ENCODE measurements at places on chromosomes 5 and 9.
A peak's percentile ranks its signal among the peaks of the same experiment; 100 is the strongest.

DNA sequence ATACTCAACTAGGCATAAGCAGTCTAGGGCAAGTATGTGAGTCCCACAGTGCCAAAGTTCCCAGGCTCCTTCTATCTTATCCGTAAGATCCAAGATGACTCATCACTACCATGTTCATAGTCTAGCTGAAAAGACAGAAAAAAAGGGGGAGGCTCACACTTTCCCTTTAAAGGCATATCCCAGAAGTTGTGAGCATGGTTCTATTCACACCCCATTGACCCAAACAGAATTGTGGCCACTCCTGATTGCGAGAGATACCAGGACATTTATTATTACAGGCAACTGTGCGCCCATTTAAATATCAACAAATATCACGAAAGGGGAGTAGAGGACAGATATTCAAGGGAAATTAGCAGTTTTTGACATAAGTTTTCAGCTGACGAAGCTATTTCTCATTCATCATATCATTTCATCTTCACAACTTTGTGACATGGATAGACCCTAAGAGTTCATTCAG lies 8.1 kb upstream of the PFDN1 start:
- DNase-seq = no peak

- no peak for DNase-seq
These were observed 15.0 kb upstream of the NEURL1B start for GRCh38 chr5:172626031-172626581.

GRCh38 chr9:130053504-130054324 lies at the start of gene GPR107:
Gene GPR107 (plus strand): TSS chr9:130053906. CDS start chr9:130053933, 27 bp downstream.
- DNase-seq = peak; percentile 74

- no peak for DNase-seq
These were observed 513.6 kb downstream of the SLCO4C1 start for GRCh38 chr5:101782352-101783103.

GRCh38 chr5:43017428-43017815 lies 22.7 kb downstream of the ANXA2R start:
- no peak for DNase-seq

DNA sequence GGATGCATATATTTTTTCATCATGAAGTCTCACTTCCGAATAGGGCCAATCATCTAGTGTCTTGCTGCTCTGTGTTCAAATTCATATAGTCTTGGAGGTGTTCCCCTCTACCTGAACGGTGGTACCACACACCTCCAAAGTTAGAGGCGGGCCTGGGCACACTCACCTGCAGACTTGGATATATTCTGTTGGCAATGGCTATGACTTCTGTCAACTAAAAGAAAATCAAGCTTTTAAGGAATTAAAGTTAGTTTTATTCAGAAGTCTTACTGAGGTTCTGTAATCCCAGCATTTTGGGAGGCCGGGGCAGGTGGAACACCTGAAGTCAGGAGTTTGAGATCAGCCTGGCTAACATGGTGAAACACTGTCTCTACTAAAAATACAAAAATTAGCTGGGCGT lies 2.6 kb upstream of the NIPAL4 start:
- DNase-seq = peak; percentile 23

- DNase-seq = no peak
These were observed 242.4 kb downstream of the EFNA5 start for GRCh38 chr5:107428303-107428813.

- DNase-seq = no peak
These were observed 76.8 kb downstream of the TTLL11 start for GRCh38 chr9:122016309-122016708.

GRCh38 chr5:90359073-90359920 lies 50.3 kb downstream of the CETN3 start:
- no peak for DNase-seq

DNA sequence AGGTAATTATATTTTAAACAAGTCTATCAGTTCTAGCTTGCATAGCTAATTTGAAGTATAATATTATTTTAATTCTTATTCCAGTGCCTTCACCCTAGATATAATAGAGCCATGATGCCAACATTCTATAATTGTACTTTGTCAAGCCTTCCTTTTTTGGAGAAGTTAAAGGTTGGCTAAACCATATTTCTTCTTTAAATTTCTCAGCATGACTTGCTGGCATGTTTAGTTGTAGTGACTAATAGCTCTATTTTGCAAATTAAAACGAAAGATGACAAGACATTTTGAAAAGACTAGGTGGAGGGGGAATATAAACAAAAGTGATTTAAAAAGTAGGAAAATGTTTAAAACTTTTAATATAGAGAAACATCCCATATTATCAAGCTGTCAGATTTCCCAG lies 400.7 kb downstream of the PSAT1 start:
- no peak for DNase-seq

DNA sequence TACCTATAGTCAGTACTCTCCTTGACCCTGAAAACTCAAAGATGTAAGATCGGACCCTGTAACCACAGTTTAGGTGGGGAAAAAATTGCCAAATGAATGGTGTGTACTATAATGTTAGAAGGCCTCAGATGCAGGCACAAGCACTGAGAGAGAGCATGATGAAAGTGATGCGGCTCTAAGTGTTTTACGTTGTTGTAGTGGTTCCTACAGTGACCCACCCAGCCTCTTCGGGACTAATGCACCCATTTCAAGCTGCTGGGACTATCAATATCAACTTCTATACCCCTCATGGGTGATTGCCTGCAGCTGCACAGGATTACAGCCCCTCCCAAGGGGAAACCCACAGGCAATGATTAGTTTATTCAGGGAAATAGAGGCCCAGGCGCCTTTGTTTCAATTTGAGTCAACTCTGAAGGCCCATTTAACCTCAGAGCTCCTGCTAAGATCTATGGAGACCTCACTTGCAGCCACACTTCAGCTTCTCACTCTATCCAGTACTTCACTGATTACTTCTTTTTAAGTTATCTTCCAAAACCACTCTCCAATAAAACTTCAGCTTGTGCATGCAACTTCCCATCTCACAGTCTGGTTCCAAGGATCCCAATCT lies 340.7 kb downstream of the NR2F1-AS1 start:
- DNase-seq = no peak

All from stimulated activated effector memory CD8-positive, alpha-beta T cell treated with anti-CD3 and anti-CD28 coated beads, Interleukin-12 subunit alpha, Interleukin-12 subunit beta, amount 100 ng/mL, for 72 hours (primary cell).